ENCODE measurements at places on chromosomes 5 and 9.

DNA sequence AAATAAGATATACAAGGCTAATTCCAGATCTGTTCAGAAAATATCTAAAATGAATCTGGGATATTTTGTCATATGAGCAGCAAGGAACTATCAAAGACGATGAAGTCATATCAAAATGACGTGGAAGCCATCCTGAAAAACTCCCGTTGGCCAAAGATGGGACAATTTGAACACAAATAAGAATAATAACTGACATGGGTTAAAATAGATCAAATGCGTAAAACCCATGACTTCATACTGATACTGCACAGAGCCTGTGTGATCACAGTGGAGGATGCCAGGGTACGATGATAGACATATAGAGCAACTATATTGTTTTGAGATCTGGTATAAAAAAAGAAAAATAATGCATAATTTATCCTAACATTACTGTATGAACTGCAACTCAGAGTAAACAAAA is 51.0 kb upstream of the PIP5K1B start:
- no peak for DNase-seq

- no peak for DNase-seq
Observed at GRCh38 chr5:84715686-84716085, 331.0 kb upstream of the EDIL3 start.

DNA sequence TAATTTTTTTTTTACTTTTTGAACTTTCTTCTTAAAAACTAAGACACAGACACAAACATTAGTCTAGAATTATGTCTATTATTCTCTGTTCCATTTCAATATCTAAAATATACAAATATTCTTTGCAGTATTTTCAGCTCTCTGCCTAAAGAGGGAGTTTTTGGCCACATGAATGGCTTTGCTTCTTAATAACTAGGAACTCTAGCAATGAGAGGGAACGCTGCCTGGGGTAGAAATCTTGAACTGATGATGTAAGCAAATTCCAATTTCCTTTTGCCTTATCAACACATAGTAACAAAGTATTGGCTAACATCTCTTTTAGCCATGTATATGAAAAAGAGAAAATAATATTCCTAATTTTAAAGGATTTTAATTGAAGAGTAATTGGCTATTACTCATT is 51.9 kb downstream of the SLC25A46 start:
- peak; percentile 57 for DNase-seq

DNA sequence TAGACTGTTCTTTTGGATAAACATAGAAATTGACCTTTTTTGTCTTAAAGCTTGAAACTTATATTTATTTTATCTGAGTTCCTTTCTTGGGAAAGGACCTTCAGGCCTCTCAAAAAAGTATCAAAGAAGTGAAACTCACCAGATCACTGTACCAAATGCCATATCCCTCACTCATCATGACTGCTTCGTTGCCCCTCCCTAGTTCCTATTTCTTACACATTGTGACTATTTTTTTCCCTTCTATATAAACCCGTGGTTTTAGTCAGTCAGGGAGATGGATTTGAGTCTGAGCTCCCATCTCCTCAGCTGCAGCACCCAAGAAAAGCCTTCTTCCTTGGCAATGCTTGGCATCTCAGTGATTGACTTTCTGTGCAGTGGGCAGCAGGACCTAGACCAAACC is 129.4 kb downstream of the LPAR1 start:
- no peak for DNase-seq

GRCh38 chr5:150372639-150373038 is 15.1 kb downstream of the TCOF1 start:
- no peak for DNase-seq

DNA sequence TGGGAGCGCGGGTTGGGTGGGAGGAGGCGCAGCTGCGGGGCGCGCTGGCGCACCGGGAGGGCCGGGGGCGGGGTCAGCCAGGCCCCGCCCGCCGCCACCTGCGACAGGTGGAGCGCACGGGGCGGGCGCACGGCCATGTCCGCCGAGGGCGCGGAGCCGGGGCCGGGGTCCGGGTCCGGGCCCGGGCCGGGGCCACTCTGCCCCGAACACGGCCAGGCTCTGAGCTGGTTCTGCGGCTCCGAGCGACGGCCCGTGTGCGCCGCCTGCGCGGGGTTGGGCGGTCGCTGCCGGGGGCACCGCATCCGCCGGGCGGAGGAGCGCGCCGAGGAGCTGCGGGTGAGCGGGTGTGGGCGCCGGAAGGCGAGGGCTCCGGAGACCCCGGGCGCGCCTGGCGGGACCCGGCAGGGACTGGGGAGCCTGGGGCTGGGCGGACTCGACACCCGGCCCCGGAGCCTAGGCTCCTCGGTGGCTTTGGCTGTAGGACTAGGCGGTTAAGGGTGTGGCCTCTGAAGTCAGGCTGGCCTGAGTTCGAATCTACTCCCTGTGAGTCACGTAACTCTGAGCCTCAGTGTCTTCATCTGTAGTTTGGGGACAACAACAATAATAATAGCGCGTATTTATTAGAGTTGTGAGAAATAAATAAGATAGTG is at the start of gene BSPRY:
TSS of gene BSPRY (plus strand) at position 97 of the 650 bp plus-strand sequence. CDS start at position 136, 39 bp downstream.
- no peak for DNase-seq

Measured in SK-MEL-5 (cell line).